ENCODE measurements at places on chromosomes 11 and 22. TPM values are rescaled to one million over a fixed set of nuclear protein-coding genes. Genes with fewer than 3 reads are reported as not detected.
A peak's percentile ranks its signal among the peaks of the same experiment; 100 is the strongest.

OR6T1 gene
- not detected for total RNA-seq

CCDC89 gene
- total RNA-seq: 1.4 TPM

FXYD6 gene
- 243 TPM for total RNA-seq

APLNR gene
- 0.54 TPM for total RNA-seq

- no peak for DNase-seq
Measured at GRCh38 chr11:49213026-49213560, 4.7 kb upstream of the FOLH1 start.

DNA sequence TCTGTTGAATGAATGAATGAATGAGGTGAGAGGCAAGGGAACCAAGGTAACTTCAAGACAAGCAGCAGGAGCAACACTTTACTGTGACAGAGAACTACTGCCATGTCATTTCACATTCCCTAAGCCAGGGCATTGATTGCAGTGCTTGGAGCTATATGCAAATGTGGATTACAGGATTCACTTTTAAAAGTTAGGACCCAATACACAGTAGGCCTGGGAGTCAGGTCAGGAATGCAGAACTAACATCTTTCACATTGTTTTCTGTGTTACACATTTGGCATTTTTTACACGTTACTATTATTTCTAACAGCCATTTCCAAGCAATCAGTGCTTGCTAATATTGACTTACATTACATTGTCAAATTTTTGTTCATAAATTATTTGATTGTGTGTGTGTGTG is 26.2 kb upstream of the ME3 start:
- no peak for DNase-seq

DNA sequence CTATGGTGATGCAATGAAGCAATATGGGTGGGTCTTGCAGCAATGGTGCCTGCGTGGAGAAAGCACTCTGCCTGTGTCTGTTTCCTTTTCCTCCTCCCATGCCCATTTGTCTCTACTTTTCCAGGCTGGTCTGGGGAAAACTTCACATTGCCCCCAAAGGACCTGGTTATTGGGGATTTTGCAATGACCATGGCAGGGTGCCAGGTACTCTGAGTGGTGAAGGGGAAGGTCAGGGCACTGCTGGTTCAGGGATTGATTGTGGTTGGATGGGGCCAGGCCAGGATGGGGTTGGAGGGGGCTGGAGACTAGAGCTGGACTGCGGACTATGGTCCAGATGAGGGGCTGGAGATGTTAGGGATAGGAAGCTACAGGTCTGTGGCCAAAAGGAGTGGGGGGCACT is 92.1 kb downstream of the INSC start:
- DNase-seq: no peak

DNA sequence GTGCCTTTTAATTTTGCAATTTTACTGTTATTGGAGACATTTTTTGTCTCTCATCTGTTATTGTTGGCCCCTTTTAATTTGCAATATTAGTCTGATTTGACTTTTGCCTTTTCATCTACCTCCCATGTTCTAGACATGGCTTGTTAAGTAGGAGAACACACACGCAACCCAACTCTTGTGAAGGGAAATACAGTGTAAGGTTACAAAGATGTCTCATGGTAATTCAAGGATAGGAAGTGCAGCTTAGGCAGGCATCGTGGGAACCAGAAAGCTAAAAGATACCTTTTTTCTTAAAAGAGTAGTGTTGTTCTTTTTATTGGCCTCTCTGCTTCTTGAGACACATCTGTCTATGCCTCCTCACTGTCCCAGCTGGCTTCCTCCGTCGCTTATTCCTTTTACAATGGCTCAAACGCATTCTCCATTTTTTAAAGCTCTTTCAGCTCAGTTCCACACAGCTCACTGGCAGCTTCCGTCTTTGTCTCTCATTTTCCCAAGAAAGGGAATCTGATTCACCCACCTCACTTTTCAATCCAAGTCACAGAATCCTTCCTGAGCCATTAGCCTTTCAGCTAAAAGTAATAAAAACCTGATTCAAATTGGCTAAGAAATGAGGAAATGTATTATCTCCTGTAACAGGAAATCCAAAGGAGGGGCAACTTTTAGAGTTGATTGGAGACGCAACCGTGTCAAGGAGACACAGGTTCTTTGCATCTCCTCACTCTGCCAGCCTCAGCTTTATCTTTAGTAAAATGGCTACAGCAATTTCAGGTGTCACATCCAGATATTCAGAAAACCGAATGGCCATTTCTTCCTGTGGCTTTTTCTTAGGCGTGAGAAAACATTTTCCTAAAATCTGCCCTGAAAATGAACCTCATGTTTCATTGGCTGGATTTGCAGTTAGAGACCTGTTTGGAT is 57.2 kb downstream of the SIK2 start:
- DNase-seq: no peak

GRCh38 chr11:74055938-74056337 is 47.1 kb upstream of the UCP3 start:
- DNase-seq: no peak

DNA sequence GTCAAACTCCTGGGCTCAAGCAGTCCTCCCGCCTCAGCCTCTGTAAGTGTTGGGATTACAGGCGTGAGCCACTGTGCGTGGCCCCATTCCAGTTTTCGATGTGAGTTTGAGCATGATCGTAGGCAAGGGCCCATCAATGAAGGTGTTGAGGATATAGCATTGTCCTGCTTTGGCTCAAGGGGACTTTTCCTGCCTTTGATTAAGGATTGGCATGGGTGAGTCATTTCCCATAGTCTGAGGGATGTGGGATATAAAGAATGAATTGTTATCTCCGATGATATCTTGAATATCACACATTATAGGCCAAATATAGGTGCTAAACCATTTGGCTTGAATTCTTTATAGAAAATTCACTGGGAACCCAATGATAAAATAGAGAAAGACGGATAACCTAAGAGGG is 30.4 kb downstream of the STIM1 start:
- DNase-seq: no peak

DNA sequence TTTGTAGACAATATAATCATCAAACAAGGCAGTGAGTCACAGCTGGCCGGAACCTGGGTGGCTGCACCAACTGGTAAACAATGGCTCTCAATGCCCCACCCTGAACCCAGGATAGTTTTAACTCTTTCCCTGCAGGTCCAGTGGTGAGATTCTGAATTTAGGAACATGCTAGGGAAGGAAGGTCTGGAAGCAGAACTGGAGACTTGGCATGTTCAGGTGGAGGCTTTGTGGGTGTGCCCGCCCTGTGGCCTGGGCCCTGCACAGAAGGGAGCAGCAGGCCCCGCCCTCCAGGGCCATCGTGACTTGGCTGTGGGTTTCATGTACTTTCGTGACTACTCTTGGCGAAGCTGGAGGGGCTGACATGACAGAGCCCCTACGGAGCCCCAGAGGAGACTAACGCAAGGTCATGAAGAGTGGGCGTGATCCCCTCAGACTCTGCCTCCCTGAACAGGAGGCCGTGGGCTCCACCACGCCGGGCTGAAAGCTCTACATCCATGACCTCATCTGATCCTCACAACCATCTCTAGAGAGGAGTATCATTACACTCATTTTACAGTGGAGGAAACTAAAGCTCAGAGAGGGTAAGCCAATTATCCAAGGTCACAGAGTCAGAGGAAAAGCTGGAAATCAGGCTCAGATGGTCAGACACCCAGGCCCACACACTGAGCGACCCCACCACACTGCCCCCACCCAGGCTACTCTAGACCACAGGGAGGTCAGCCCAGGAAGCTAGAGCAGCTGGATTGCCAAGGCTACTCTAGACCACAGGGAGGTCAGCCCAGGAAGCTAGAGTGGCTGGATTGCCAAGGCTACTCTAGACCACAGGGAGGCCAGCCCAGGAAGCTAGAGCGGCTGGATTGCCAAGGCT is 27.3 kb downstream of the MAFF start:
- no peak for DNase-seq

GRCh38 chr11:17986007-17986710 is 26.7 kb downstream of the SERGEF start:
- no peak for DNase-seq

DNA sequence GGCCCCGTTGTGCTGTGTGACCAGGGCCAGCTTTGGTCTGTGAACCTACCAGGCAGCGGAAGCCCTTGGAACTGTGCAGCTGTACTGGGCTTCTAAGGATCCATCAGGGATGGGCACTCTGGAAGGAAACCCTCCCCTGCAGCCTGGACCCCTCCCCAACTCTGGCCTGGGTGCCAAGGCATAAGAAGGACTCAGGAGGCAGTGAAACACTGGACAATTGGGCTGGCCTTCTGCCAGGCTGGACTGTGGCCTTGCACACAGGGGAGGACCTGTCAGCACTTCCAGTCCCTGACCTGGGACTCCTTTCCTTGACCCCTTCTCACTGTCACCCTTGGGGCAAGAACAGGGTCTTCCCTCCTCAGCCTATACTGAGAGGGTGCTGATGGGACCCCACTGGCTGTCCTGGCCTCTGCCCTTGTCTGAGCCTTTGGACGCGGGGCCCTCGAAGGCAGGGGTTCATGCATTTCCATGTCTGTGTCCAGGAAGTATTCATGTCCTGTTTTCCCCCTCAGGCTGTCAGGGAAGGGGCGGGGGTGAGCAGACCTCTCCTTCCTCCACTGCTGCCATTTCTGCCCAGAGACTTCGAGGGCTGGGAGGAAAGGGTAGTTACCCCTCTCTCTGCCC is 39.6 kb downstream of the PDE2A start:
- DNase-seq: no peak

DNA sequence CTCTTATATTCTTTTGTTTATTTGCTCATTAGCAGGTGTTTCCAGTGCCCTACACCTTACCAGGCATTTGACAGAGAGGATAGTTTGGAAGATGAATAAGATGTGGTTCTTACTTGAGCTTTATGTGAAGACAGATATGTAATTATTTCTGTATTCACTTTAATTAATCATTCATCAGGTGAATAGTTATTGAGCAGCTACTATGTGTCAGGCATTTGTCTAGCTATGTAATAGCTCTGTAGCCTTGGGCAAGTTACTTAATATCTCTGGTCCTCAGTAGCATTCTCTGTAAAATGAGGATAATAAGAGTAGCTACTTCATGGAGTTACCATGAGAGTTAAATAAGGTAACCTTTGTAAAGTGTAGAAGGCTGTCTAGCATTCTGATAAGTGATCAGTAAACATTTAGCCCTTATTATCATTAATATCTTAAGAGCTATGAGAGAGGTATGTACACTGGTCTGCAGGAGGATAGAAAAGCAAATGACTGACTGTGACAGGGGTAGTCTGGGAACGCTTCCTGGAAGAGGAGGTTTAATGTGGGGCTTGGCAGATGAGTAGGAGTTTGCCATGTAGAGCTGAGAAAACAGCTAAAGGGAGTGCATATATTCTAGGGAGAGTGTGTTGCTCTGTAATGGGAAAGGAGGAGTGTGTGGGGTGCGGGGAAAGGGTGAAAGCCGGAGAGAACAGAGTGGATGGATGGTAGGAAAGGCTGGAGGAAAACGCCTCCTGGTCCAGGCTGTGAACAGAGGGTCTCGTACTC is 56.1 kb downstream of the MICAL2 start:
- no peak for DNase-seq

DNA sequence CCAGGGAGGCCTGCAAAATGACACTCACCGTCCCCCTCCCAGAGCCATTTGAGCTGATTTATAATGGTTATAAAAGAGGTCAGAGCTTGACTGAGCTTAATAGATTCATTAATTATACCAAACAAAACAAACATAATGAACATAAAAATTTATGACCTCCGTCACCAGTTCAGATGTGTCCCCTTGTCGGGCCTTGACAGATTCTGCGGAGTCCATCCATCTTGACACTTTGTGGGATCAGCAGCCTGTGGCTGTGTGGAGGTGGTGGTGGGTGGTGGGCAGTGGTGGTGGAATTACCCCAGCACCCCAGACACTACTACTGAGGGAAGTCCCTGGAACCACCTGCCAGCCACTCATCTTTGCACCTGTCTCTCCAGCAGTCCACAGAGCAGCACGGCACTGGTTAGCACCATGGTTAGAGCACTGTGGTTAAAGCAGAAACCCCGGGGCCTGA is 83.5 kb downstream of the DSCAML1 start:
- DNase-seq: no peak

- peak; percentile 78 for DNase-seq
Measured at GRCh38 chr11:10076458-10077141, 217.4 kb downstream of the SBF2 start.

DNA sequence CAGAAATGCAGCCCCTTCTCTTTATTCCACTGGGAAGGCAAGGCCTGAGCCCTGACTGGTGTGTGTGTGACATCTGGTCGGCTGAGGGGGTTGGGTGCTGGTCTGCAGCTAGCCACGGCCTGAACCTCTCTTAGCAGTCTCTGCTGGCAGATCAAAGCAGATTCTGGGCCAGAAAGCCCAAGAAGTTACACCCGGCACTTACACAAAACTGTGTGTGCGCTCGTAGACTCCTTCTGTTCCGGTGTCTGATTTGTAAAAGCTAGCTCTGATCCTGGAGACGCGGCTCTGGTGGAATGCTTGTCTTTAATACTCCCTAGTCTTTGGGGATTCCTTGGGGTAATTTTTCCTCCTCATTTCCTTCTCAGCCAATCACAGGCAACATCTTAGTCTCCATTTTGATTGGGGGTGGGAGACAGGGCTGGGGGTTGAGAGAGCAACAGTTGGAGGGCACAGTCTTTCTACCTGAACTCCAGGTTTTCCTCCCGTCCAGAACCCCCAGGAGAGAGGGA is 5.5 kb downstream of the PKNOX2 start:
- DNase-seq: peak; percentile 67

DNA sequence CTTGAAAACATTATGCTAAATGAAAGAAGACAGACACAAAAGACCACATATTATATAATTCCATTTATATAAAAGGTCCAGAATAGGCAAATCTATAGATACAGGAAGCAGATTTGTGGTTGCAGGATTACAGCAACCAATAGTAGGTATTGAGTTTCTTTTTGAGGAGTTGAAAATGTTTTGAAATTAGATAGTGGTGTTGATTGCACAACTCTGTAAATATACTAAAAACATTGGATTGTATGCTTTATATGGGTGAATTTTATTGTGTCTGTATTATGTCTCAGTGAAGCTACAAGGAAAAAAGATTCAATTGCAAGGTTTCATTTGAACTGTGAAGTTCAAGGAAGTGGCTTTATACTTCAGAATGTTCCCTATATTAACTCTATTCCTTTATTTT is 3.0 kb upstream of the RRAS2 start:
- DNase-seq: no peak

DNA sequence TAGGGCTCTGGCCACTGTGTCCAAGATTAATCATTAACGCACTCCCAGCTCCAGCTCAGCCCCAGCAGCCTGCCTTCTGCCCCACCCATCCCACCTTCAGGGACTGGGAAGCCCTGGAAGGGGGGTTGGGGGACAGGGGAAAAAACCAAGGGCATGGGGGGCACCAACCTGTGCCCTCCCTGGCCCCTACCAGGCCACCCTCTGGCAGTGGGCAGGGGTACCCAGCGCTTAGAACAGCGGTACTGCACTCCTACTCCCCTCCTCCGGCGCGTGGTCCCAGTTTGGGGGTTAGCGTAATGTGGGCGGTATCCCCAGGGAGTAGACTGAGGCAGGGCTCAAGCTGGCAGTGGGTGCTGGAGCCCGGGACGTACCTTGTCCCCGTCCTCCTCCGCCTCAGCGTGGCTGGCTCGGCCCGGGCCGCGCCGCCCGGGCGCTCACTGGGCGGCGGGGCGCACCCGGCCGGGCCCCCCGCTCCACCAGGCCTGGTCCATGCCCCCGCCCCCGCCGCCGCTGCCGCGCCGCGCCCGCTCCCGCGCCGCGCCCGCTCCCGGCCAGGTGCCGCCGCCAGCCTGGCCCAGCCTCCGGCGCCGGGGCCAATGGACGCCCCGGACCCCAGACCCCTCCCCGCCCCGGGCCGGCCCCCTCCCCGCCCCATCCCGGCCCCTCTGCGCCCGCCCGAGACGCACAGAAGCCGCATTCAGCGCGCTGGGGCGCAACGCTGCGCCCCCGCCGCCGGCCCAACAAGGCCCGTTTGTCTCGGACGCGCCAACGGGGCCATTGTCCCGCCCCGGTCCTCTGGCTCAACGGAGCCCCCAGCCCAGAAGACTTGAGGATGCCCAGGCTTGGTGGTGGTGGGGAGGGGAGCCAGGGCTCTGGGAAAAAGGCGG is at the start of gene GAL3ST1:
TSS of gene GAL3ST1 (minus strand) at position 571 of the 887 bp plus-strand sequence. CDS start 17,273 bp downstream, outside the sequence.
- no peak for DNase-seq

All from sigmoid colon (tissue), 7 donors.